Left ventricle myocardium inferior (tissue), 1 donor: ENCODE measurements at places on chromosomes 3 and 15. TPM values are rescaled to one million over a fixed set of nuclear protein-coding genes. Genes with fewer than 3 reads are reported as not detected.

LDHAL6B gene
- total RNA-seq, result not detected

ANKUB1 gene
- total RNA-seq, result not detected

GNAT1 gene
- not detected for total RNA-seq

AADACL2 gene
- total RNA-seq, result not detected

MB21D2 gene
- 1.8 TPM for total RNA-seq

PGBD4 gene
- 2.0 TPM for total RNA-seq

ALDH1A2 gene
- 14.0 TPM for total RNA-seq

PRR20G gene
- not detected for total RNA-seq

TRIM42 gene
- not detected for total RNA-seq

GABRB3 gene
- total RNA-seq, result 2.4 TPM

LRRC31 gene
- total RNA-seq, result not detected

POPDC2 gene
- total RNA-seq, result 512 TPM

FBXO40 gene
- 245 TPM for total RNA-seq

CHST14 gene
- total RNA-seq, result 8.4 TPM

POLQ gene
- total RNA-seq, result 0.38 TPM

MUC4 gene
- 0.11 TPM for total RNA-seq

PP2D1 gene
- total RNA-seq, result not detected

ALS2CL gene
- 33.7 TPM for total RNA-seq
